ENCODE measurements at places on chromosomes 16 and 17.

GRCh38 chr17:57517273-57517631, 227.8 kb downstream of the CCDC182 start:
- no peak for DNase-seq

DNA sequence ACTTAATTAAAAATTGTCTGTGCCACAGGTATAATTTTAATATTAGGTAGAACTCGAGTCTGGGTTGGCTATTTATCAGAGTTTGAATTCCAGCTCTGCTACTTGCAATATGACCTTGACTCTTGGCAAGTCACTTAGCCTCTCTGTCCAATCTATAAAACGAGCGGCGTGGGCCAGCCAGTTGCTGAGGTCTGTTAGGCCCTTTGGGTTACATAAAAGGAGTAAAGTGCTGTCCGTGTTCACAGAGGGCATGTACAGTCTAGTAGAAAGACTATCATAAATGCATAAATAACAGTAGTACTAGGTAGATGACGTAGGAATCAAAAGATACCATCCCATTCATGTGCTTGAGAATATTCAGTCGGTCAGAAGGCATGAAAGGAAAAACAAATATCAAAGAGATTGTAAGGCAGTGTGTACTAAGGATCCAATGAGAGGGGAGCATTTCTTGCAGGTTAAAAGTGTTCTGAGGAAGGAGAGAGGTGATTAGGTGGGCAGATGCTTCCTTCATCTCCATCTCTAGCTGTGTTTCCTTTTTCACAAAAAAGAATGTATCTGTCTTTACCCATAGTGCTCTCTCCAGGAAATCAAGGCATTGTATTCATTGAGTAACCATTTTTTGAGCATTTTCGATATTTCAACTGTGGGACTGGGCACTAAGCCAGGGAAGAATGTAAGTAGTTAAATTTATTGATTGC, 2.4 kb downstream of the TNRC6A start:
- DNase-seq = no peak

- DNase-seq = peak; percentile 86
Observed at GRCh38 chr17:27651411-27652345, 20.7 kb downstream of the LGALS9 start.

- DNase-seq = no peak
Observed at GRCh38 chr16:82641336-82641984, 14.7 kb downstream of the CDH13 start.

GRCh38 chr16:22016927-22017326, 9.0 kb downstream of the MOSMO start:
- DNase-seq = no peak

Data from stimulated activated effector memory CD8-positive, alpha-beta T cell treated with anti-CD3 and anti-CD28 coated beads, Interleukin-12 subunit alpha, Interleukin-12 subunit beta, amount 100 ng/mL, for 72 hours (primary cell).